Right forelimb (tissue), 1 donor: ENCODE measurements at places on chromosomes 6 and 20.

DNA sequence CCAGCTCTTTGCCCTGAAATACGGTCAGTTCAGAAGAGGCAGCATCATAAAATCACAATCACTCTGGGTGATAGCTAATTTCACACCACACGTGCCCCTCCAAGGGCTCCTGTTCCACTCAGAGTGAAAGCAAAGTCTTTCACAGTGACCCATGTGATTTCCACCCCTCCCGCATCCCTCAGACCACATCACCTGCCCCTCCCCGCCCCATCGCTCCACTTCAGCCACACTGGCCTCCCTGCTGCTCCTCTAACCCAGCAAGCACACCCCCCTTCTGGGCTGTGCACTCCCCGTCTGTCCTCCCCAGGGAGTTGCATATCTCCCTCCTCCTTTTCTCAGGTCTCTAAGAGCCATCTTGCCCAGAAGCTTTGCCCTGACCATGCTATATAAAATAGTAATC, 74.5 kb downstream of the PSMG4 start:
- DNase-seq = no peak

- DNase-seq = no peak
These were observed 32.3 kb upstream of the TRDN start for GRCh38 chr6:123668965-123669591.

DNA sequence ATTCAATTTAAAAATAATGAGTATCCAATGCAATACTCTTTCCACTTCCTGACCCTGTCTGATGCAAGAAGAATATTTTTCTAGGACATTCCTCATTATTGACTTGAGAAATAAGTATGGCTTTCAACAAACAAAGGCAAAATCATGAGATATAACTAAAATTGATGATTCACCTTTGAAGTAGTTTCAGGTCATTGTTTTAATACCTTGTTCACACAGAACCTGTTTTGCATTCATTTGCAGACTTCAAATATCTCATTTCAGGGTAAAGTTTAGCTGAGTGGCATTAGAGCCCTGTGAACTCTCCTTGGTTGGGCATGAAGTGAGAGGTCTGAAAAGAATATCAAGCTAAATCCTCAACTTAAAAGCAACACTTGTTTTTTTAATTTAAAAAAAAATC, 309.2 kb downstream of the NRN1 start:
- DNase-seq = no peak

DNA sequence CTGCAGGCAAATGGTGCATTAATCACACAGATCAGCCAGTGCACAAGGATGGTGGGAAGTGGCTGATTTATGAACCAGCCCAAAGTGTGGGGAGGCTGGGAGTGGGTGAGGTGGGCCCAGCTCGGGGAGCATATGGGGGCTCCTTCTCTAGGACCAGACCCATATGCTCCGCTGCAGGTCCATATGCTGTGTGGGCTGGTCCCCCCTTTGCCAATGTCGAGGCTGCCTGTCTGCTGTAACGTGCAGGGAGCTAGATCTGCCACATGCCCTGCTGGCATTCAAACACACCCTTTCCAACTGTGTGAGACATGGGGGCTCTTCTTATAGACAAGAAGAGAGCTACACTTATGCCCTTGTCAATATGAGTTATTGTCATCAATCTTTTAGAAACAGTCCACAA, 566.3 kb downstream of the DHX35 start:
- DNase-seq = no peak

GRCh38 chr6:137810554-137811120, 56.4 kb upstream of the TNFAIP3 start:
- no peak for DNase-seq

- DNase-seq = no peak
These were observed 66.4 kb downstream of the DZANK1 start for GRCh38 chr20:18400460-18400859.

GRCh38 chr6:112311950-112312547, 35.1 kb upstream of the RFPL4B start:
- no peak for DNase-seq

DNA sequence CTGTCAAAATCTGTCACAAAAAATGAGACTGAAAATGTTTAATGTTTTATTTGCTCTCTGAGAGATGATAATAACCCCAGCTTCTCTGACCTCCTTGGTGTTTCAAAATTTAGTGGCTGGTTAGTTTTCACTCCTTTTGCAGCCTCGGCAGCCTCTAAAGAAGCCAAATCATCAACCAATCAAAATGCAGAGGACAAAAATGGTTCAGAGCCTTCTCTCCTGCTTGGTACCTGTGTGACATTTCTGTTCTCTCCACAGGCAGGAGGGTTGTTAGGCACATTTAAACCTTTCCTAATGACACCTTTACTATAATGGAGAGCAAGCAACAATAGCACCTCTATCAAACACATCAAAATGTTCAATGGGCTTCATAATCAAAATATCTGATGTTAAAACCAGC, 375.5 kb downstream of the HACE1 start:
- DNase-seq = no peak

DNA sequence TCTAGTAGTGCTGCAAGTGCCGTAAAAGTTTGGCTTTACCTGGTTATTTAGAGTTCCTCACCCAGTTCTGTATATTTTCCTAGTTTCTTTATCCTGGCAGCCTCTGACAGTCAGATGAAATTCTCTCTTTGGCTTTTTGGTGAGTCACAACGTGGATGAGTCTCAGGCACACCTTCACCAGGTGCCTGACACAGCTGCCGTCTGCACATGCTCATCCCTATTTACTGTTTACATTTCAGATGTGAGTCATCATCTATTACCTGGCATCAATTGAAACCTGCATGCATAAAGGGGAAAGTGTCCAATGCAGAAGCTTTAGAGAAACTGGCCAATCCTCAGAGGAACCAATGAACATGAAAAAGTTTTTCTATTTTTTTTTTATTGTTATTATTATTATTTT, 33.3 kb upstream of the ADGRF4 start:
- DNase-seq = no peak

DNA sequence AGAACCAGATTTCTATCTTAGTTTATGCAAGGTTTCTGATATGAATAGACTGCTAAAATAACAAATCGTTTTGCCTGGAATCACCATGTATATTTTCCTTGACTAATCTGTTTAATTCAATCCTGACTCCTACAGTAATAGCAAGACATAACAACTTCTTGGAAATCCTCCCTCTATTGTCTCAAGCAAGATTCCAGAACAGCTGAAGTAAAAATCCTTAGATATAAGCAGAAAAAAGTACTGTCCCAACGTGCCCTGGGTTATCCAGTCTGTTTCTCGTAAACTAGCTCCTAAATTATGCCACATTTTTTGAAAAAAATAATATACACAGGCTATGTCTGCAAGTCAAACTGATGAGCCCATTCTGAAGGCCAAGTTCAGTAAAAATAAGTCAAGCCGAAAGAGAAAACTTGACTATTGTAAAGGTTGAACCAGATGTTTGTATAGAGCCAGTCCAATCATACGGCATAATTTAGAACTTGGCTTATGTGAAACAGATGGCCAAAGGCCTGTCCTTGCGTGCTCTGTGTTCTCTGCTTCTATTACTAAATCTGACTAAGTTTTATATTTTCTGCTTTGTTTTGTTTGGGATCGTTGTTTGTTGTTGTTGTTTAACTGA, 341.6 kb upstream of the NRSN1 start:
- no peak for DNase-seq

GRCh38 chr6:7750197-7750596, 24.3 kb downstream of the BMP6 start:
- no peak for DNase-seq

- DNase-seq = peak; percentile 71
These were observed 54.4 kb downstream of the BMP7 start for GRCh38 chr20:57211908-57212533.

GRCh38 chr6:138891255-138891986, 95.5 kb downstream of the ECT2L start:
- no peak for DNase-seq

DNA sequence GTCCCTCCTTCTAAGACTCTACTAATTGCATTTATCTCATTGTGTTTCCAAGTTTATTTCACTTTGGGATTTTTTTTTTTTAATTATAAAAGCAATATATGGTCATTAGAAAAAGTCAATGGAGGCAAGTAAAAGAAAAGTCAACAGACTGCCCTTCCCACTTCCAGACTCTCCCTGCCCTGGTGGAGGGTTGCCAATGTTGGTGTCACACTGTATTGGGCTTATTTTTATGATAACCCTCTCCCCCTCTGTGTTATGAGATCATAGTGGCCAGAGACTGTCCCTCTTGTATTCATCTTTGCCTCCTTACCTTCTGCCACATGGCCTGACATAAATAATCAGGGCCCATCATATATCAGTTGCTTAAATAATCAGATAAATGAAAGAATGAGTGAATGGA, 63.4 kb downstream of the LRRC1 start:
- DNase-seq = no peak

DNA sequence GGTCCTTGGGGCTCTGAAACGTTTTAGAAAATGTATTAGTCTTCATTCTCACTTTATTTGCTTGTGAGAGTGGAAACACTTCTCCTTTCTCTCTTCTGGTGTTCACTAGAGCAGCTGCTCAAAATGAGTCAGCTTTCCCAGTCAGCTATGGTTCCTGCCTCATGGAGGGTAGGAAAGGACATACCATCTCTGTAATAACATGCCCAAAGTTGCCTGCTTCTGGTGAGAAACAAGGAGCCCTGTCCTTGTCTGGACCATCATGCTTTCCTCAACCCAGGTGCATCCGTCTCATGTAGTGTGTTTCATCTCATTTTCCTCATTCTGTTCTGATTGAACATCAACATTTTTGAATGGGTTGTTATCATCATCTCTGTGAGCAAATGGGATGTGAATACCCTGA, 17.1 kb upstream of the TINAG start:
- DNase-seq = no peak

- peak; percentile 65 for DNase-seq
These were observed 91.9 kb upstream of the CLDN20 start for GRCh38 chr6:155171747-155172449.

GRCh38 chr6:16178351-16178750, 49.5 kb downstream of the MYLIP start:
- no peak for DNase-seq

- no peak for DNase-seq
These were observed 62.0 kb downstream of the HIVEP2 start for GRCh38 chr6:142883011-142883410.

DNA sequence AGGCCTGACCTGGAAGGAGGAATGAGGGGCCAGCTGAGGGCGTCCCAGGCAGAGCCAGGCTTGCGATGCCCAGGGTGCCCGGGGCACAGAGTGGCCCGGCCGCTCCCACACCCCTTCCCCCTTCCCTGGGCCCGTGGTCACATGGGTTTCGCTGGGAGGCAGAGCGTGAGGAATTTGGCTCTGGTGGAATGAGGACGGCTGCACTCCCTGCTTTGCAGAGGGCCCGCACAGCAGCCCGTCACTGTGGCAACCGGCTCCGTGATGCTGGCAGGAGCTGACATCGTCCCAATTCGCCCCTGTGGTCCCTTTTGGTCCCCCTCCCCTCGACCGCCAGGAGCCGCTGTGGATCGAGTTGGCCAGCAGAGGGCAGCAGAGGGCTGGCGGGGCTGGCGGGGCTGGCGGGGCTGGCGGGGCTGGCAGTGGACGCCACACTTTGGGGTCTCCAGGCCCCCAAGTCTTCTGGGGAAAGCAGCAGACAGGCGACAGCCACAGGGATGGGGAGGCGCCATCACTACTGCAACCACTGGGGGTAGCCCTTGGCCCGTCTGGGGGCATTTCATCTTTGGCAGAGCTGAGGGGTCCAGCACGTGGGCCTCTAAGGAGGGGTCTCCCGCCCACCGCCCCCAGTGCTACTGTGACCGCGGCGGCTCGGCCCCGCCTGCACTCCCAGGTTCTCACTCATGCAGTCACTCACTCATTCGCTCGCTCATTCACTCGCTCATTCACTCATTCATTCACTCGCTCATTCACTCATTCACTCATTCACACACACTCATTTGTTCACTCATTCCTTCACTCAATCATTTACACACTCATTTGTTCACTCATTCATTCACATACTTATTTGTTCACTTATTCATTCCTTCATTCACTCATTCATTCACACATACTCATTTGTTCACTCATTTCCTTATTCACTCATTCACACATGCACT, 49.7 kb upstream of the BHLHE23 start:
- peak; percentile 66 for DNase-seq

- no peak for DNase-seq
These were observed 43.1 kb downstream of the ZNF217 start for GRCh38 chr20:53550280-53551187.

GRCh38 chr6:7786214-7786661, 60.3 kb downstream of the BMP6 start:
- DNase-seq = peak; percentile 52

- DNase-seq = no peak
These were observed 77.2 kb downstream of the KIF13A start for GRCh38 chr6:17910189-17910588.

DNA sequence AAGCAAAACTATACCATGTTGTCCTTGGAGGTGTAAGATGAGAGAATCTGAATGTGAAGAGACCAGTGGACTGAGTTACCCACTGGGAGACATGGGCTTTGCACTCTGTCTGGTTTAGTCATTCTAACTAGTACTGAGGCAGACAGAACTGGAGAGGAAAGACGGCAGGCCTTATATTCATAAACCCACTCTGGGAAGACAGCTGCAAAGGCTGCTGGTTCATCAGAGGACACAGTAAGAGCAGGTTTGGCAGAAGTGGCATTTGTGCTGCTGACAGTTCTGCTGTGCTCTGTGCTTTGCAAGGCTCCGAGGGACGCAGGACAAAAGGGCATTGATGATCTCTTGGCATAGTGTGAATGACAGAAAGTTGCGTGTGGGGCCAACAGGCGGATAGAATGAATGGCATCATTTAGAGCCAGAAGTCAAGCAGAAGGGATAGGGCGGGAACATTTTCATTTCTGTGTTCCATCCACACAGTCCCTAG, 142.3 kb upstream of the TENT5A start:
- peak; percentile 45 for DNase-seq

GRCh38 chr20:36563374-36563773, 10.0 kb upstream of the TGIF2 start:
- DNase-seq = no peak
